ENCODE measurements at places on chromosomes 1 and 21. TPM values are rescaled to one million over a fixed set of nuclear protein-coding genes. Genes with fewer than 3 reads are reported as not detected.

RGS8 gene
- total RNA-seq = not detected

DNA sequence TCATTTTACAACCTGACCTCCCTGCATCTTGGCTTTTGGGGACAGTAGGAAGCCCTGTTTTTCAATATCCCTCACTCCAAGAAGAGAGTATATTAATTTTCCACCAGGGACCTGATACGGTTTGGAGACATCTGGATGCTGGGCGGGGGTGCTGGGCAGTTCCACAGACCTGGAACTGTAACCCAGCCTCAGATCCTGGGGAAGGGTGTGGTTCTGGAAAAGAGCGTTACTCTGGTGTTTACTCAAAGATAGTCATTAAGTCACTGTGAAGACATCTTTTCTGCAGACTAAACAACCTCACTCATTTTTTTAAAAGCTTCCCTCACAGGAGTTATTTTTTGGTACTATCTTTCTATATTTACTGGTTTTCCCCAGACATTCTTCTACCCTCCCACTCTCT, 189.8 kb downstream of the CLIC6 start:
- DNase-seq = no peak

KPRP gene
- not detected for total RNA-seq

OR2L2 gene
- not detected for total RNA-seq

KRTAP19-2 gene
- total RNA-seq = not detected

MYBPH gene
- not detected for total RNA-seq

DNA sequence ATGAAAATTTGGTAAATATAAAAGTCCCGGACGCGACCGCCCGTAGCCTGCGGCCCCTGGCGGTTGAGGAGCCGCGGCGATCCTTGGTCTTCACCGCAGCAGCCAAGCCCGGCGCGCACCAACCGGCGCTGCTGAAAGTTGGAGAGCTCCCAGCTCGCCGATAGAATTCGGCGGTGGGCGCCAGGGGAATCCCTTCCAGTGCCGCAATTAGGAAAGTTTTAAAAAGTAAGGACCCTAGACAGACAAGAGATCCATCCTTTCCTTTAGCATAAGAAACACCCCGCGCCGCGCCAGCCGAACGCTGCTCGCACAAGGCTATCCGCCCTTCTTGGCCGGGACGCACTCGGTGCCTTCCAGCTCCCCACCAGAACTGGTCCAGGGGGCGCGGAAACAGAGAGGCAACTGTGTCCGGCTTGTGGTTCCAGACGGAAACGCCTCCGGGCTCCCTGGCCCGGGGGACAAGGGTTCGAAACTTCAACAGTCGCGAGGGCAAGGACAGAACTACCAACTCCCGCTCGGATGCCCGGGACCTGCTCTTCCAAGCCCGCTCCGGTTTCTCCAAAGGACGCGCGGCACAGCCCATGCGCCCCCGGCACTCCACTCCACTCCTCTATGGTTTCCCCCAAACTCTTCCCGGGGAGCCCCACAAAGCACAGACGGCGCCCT, 1.7 kb downstream of the FAM78B start:
- DNase-seq = peak; percentile 66

DNA sequence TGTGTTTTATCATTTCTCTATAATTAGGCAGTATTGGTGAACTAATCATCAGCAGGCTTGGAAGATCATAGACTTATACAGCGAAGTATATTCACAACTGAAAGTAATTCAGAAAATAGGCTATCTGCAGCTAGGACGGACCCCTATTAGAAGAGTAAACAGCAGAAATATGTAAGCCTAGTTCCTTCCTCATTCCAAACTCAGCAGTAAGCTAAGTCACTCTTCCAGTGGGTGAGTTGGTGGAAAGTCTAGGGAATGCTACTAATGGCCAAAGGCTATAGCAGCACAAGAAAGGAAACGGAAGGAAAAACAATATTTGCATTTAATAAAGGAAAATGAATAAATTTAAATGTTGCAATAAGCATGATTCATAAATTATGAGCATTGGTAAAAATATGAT, 918.1 kb upstream of the TMPRSS15 start:
- no peak for DNase-seq

DNA sequence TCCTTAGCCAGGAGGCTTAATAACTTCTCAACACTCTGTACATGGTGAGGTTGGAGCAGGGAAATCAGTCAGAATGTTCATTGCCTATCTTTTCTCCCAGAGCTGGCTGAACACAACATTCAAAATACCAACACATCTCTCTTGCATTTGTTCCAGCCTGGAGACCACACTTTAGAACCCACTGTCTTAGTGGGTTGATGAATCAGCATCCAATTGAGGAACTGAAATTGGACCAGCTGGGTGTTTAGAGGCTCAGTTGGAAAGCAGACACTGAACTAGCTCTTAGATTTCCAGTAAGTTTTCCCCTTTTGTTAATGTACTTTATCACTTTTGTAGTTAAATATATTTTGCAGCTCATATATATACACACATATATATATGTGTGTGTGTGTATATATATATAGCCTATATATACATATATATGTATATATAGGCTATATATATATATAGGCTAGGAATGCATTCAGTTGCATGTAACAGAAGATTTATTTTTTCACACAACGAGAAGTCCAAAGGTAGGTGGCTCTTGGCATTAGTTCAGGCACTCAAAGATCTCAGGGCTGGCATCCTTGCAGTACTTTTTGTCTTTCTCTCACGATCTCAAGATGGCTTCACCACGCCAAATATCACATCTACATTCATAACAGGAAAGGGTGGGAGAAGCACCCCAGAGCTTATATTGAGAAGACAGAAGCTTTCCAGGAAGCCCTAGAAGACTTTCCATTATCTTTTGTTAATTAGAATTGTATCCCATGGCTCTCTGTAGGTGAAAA, 35.0 kb upstream of the HUNK start:
- no peak for DNase-seq

SON gene
- 179 TPM for total RNA-seq

OR2L5 gene
- not detected for total RNA-seq

MTR gene
- 36.1 TPM for total RNA-seq

PTGFR gene
- 0.85 TPM for total RNA-seq

FCRLB gene
- not detected for total RNA-seq

DNA sequence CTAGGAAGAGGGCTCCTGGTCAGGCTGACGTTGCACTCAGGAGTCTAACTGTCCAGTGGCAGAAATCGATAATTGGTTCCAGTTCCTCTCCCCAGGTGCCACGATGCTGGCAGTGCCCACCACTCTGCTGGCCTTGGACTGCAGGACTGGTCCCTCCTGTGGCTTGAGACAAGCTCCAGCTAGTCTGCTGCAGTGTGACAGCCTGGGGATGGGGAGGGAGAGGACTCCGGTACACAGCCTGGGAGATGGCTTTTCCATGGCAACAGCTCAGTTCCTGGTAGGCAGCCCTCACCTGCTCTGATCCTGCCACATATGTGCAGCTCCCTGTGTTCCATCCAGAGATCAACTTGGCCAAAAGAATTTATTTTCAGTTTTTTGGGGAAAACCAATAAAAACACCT, 239.3 kb downstream of the KCNJ6 start:
- no peak for DNase-seq

CELA3A gene
- not detected for total RNA-seq

HLX gene
- total RNA-seq = 39.3 TPM

PTGS2 gene
- 0.53 TPM for total RNA-seq

DNA sequence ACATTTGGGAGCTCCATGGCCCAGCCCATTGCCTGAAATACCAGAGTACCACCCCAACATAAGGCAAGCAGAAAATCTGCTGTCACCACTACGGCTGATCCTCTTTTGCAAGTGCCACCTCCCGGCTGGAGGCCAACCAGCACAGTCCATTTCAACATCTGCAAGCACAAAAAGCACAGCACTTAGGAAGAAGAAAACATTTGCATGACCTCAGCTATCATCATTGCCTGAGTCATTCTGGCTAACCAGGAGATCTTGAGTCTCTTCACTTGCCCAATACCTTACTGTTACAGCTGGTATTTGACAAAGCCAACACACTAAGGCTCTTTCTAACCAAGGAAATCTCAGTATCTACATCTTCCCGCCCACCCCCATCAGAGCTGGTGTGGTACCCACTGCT, 55.9 kb downstream of the NEK7 start:
- DNase-seq = no peak

Measured in ascending aorta (tissue), 2 donors.